ENCODE measurements at places on chromosomes 7 and 10.

GRCh38 chr7:90424720-90425119 lies 21.5 kb downstream of the CLDN12 start:
- DNase-seq, result no peak

- no peak for DNase-seq
Measured at GRCh38 chr7:80478683-80479082, 33.2 kb downstream of the GNAT3 start.

DNA sequence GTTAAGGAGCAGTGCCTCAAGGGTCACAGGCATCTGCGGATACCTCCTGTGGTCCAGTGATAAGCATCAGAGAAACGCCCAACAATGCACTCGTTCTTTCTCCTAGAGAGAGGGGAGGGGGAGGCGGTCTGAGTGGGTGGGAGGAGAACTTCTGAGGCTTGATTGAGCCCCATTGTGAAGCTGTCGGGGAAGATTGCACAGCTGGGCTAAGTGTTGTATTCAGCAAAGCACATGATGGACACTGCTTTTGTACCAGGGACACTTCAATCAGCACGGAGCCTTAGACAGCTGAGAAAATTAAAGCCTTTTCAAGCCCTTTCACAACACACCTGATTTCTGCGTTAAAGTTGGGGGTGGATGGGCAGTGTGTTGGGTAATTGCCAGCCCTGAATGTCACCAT lies 230.3 kb upstream of the GHITM start:
- DNase-seq, result no peak

DNA sequence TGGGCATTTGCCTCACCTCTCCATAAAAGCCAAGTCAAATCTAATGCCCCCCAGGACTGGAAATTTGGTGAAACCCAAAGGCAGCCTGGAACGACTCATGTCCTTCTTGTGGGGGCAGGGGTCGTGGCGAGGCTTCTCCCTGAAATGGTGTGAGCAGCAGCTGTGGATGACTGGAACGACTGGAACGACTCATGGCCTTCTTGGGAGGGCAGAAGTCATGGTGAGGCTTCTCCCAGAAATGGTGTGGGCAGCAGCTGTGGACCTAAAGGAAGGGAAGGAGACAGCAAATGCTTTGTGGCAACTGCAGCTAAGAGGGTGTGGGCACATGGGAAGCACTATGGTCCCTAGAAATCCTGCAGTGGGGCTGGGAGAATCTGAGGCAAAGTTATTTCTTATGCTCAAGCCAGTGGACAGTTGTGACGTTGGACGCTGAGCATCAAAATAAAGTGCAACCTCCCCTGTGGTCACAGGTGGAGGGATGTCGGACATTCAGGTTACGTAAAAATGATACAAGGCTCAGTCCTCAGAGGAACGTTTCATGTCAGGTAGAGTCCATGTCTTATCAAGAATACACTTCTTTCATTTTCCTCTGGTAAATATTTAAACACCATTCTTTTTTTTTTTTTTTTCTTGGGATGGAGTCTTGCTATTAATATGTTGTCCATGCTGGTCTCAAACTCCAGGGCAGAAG lies 107.0 kb upstream of the KIF5B start:
- no peak for DNase-seq

GRCh38 chr10:11909618-11910017 lies 86.5 kb downstream of the PROSER2 start:
- no peak for DNase-seq

DNA sequence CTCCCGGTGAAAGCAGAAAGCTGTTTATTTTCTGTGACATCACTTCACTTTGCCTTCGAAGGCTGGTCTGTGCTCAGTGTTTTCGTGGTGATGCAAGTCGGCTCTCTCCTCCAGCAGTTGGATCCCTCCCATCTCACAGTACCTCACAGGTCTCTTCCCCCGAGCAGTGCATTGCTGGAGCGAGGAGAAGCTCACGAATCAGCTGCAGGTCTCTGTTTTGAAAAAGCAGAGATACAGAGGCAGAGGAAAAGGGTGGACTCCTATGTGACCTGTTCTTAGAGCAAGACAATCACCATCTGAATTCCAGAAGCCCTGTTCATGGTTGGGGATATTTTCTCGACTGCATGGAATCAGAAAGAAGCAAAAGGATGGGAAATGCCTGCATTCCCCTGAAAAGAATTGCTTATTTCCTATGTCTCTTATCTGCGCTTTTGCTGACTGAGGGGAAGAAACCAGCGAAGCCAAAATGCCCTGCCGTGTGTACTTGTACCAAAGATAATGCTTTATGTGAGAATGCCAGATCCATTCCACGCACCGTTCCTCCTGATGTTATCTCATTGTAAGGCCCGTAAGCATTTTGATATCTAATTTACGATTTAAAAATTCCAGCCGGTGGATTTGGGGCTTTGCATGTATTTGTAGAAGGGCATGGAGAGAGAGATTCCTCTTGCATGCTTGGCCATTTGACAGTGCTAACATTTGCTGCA lies at the start of gene LGI1:
Gene LGI1 (plus strand): TSS at position 136 of the 707 bp plus-strand sequence. CDS start 209 bp downstream, at position 345.
- DNase-seq, result no peak

GRCh38 chr10:69405221-69405620 lies 11.5 kb downstream of the TACR2 start:
- no peak for DNase-seq

GRCh38 chr7:24843821-24844434 lies 86.7 kb upstream of the GSDME start:
- DNase-seq, result no peak

DNA sequence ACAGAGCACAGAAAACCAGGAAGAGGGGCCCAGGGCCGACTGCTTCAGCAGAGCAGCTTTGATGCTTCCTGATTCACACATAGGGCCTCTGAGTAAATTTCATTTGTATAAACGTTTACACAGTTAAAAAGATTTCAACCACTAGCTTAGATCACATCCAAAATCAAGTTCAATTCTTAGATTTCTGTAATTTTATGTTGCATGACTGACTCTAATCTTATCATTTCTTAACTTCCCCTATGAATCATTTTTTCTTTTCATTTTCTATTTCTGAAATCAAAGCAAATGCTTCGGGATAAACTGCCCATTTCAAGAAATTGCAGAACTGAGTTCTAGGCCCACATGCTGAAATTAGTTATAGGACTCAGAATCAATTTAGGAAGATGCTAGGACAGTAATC lies 224.7 kb downstream of the INHBA start:
- no peak for DNase-seq

GRCh38 chr7:151847681-151848081 lies 29.2 kb downstream of the PRKAG2 start:
- DNase-seq, result no peak

DNA sequence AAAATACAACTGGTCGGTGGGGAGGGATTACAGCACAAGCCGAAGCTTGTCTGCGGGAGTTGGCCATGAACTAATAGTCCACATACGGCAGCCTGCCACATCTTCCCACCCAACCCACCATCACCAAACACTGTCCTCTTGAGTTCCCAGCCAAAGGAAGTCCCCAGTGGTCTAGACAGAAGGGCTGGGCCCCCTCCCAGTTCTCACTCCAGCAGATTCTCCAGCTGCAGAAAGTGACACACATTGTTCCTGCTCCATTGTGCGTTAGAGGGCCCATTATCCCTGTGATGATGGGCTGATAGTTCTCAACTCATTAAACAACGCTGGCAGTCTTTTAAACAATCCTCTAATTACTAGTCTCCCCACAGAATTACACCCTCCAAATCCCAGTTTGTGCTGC lies 148.0 kb downstream of the FGFR2 start:
- DNase-seq, result no peak

DNA sequence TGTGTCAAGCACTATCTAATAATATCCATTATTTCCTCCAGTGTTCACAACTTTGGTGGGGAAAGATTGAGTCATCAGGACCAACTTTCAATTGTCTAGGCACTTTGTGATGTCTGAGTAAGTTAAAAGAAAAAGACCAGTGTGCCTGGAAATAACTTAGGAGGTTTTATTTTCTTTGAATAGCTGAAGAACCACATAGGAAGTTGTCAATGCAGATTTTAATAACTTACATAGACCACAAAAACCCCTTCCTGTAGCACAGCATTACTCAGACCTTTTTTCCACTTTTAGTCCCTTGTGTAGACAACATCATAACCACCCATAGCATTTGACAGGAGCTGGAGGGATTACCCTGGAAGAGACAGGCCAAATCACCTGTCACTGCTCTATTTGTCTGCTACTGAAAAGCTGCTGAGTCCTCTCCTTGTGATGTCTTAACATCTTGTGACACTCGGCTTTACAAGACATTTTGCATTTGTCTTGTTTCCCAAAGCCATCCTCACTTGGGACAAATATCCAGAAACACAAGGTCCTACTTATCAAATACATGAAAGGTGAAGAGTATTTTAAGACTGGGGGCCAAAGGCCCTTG lies 241.5 kb upstream of the PTER start:
- no peak for DNase-seq

- DNase-seq, result no peak
Measured at GRCh38 chr10:117884592-117884991, 162.1 kb downstream of the RAB11FIP2 start.

DNA sequence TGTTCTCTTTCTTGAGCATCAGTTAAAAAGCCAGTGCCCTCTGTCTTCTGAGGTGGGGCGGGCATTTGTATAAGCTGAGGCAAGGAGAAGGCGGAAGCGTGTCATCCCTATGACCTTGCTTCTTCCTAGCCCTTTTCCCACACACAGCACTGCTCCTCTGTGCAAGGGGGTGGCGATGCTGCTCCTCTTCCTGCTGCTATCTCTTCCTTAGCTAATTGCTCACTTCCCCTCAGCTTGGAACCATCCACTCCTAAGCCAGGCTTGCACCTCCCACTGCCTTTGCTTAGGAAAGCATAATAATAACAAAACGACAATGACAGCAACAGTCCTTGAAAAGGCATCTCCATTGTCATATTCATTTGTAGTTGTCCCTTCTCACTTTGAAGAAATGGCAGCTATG lies 366.9 kb downstream of the PHTF2 start:
- no peak for DNase-seq

DNA sequence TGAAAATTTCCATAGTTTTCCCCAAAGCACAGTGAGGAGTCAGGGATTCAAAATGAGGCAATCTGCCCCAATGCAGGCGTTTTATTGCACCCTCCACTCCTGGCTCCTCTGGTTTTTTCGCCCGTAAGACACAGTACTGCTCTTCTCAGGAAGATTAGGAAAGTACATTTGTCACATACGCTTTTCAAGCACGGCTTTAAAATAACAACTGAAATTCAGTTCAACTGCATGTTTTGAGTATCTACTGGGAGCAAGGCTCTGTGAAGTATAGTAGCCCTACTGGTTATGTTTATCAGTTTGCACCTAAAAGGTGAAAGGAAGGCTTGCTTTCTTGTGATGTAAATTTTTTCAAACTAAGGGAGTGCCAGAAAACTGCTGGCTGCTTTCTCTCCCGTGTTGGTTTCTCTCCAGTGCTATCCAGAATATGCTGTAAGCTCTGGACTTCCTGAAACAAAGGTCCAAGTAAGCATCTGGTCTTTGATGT lies 1.9 kb upstream of the SGMS1 start:
- no peak for DNase-seq

GRCh38 chr10:26457088-26457487 lies 18.9 kb downstream of the APBB1IP start:
- DNase-seq, result no peak

- DNase-seq, result peak; percentile 84
Measured at GRCh38 chr10:31318382-31318853, 598 bp upstream of the ZEB1 start.

DNA sequence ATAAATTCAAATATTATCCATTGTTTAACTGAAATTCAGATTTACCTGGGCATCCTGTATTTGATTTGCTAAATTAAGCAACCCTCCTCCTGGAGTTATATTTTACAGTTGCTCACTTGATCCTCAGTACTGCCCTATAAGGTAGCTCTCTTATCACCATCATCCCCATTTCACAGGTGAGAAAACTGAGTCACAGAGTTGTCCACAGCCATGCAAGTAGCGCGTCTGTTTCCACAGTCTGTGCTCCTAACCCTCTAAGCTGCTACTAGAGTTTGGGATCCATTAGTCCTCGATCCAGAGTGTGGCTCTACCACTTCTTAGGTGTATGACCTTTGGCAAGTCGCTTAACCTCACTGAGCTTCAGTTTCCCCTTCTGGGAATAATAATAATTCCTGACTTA lies 34.9 kb upstream of the KDM7A start:
- no peak for DNase-seq

- no peak for DNase-seq
Measured at GRCh38 chr7:150909200-150909995, 57.1 kb downstream of the AOC1 start.

DNA sequence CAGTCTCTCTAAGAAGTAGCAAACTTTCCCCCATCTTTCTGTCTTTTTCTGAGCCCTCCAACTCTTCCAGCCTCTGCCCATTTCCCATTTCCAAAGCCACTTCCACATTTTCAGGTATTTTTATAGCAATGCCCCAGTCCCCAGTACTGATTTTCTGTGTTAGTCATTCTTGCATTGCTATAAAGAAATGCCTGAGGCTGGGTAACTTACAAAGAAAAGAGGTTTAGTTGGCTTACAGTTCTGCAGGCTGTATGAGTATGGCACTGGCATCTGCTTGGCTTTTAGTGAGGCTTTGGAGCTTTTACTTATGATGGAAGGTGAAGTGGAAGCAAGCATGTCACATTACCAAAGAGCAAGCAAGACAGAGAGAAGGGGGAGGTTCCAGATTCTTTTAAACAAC lies 17.2 kb downstream of the PLCE1 start:
- DNase-seq, result no peak
